GM12865 (cell line): ENCODE measurements at places on chromosomes 16 and 17.

GRCh38 chr17:33322063-33322462 is 29.0 kb upstream of the ASIC2 start:
- DNase-seq: no peak

- DNase-seq: no peak
These were observed 14.4 kb upstream of the METRNL start for GRCh38 chr17:83064732-83065659.

GRCh38 chr16:19304750-19305149 is 19.2 kb downstream of the CLEC19A start:
- DNase-seq: no peak

- peak; percentile 28 for DNase-seq
These were observed 24.4 kb downstream of the YWHAE start for GRCh38 chr17:1375615-1376014.

DNA sequence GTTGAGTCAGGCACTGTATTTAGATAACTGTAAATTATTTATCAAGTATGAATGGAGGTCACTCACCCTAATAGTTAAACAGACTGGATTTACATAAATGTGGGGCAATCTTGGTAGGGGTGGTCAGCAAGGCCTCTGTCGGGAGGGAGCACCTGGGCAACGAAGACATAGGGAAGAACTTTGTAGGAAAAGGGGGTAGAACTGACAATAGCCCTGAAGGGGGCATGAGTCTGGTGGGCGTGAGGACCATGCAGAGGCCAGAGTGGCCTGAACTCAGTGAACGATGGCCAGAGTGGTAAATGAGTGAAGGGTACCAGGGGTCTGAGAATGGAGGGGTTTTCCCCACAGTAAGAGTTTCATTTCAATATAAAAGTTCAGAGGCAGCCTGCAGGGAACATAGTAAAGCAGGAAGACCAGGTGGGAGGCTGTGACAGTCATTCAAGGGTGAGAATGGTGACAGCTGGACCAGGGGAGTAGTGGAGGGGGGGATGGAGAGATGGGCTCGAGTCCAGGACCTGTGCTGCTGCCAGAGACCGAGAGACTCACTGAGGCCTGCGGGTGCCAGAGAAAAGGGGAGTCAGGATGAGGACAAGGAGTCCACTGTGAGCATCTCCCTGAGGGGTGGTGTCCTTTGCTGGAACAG is 2.9 kb downstream of the C17orf67 start:
- no peak for DNase-seq

DNA sequence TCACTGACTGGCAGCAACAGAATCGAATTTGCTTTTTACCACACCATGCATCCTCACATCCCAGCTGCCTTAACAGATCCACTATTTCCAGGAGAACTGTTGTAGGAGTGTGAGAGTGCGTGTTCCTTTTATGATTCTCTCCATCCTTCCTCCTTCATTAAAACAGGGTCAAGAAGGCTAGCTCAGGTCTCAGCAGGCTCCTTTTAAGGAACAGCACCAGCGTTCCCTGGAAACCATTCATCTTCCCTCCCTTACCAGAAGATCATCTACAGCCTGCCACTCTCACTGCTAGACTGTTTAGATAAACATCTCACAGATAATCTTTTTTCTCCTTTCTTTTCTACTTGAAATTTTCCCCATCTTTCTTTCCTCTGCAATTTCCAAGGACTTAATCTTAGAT is 1531.9 kb upstream of the CDH8 start:
- DNase-seq: no peak

DNA sequence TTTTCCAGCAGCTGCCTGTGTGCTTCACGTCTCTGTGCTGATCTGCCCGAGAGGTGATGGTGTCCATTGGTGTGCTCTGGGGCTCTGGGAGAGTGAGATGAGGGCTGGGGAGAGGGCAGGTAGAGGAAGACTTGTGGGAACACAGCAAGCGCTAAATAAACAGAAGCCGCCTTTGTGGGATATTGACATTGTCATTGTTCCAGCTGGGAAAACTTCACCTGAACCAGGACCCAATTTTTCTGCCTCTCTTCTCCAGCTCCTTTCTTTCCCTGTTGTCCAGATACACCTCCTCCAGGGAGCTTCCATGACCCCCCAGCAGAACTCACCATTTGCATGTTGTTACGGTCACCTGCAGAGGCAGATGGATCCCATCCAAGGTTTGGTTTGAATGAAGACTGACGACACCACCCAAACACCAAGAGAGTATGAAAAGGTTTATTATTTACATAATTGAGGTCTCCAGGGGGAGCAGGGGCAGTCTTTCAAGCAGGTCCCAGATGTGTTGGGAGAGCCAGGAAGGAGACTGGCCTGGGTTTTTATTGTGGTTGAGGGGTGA is 3.6 kb upstream of the ITGA3 start:
- no peak for DNase-seq

- no peak for DNase-seq
These were observed 43.4 kb downstream of the METRNL start for GRCh38 chr17:83122834-83123233.
